ENCODE measurements at places on chromosomes 4 and X. TPM values are rescaled to one million over a fixed set of nuclear protein-coding genes. Genes with fewer than 3 reads are reported as not detected.

GRCh38 chr4:27428661-27429060 lies 568.0 kb downstream of the STIM2 start:
- no peak for DNase-seq

Gene NUP62CL
- total RNA-seq = 0.62 TPM

DNA sequence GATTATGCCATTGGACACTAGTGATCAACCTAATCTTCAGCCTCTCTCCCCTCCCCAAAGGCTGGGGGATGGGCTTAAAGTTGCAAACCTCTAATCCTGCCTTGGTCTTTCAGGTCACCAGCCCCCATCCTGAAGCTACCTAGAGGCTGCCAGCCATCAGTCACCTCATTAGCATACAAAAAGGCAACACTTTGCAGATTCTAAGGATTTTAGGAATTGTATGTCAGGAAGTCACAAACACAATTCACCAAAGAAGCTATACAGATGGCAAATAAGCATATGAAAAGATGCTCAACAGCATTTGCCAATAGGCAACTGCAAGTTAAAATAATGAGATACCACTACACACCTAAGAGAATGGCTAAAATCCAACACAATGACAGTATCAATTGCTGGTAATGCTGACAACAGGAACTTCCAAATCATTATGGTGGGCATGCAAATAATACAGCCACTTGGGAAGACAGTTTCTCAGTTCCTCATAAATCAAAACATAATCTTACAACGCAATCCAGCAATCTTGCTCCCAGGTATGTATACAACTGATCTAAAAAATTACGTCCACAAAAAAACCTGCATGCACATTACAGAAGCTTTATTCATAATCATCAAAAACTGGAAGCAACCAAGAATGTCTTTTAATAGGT lies 9.0 kb upstream of the PIM2 start:
- DNase-seq = no peak

- no peak for DNase-seq
Measured at GRCh38 chrX:136708348-136708747, 60.4 kb downstream of the CD40LG start.

Gene LRP2BP
- total RNA-seq = 4.9 TPM

Gene ARMCX1
- 40.9 TPM for total RNA-seq

DNA sequence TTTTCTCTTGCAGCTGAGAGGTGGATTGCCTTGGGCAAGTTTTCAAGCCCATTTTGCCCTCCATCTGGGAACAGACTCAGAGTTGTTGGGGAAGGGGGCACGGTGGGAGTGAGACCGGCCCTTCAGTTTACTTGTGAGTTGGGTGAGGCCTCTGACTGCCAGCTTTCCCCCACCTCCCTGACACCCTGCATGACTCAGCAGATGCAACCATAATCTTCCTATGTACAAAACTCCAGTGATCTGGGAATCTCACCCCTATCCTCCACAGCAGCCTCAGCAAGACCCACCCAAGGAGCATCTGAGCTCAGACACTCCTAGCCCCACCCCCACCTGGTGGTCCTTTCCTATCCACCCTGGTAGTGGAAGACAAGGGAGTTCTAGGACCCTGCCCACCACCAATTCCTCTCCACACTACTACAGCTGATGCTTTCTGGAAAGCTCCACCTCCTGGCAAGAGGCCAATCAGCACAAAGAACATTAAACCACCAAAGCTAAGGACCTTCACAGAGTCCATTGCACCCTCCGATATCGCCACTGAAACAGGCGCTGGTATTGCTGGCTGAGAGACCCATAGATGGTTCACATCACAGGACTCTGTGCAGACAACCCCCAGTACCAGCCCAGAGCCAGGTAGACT lies 99.4 kb upstream of the STK26 start:
- no peak for DNase-seq
